ENCODE measurements at places on chromosomes 2 and 18. TPM values are rescaled to one million over a fixed set of nuclear protein-coding genes. Genes with fewer than 3 reads are reported as not detected.

GRCh38 chr2:173523497-173523896, 168.8 kb downstream of the CDCA7 start:
- DNase-seq, result no peak

ASB18 gene
- not detected for total RNA-seq

DNA sequence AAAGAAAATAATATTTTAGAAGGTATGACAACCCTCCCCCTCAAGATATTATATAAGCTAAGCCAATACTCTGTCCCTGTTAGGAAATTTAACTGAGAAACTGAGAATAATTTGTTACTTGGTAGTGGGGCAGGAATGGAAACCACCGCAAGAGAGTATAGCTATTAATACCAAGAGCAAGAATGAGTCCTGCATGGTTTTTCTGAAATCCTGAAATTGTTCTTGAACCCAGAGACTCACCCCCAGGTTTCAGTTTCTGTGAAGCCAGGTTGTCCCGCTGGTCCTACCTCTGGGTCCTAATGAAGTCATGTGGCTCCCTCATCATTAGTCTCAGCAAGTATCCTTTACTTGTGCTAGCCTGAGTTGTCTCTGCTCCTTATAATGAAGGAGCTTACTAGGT, 671.0 kb upstream of the ACVR2A start:
- DNase-seq, result no peak

- no peak for DNase-seq
Measured at GRCh38 chr2:198315791-198316630, 511.6 kb downstream of the PLCL1 start.

DTNA gene
- total RNA-seq, result 8.9 TPM

DNA sequence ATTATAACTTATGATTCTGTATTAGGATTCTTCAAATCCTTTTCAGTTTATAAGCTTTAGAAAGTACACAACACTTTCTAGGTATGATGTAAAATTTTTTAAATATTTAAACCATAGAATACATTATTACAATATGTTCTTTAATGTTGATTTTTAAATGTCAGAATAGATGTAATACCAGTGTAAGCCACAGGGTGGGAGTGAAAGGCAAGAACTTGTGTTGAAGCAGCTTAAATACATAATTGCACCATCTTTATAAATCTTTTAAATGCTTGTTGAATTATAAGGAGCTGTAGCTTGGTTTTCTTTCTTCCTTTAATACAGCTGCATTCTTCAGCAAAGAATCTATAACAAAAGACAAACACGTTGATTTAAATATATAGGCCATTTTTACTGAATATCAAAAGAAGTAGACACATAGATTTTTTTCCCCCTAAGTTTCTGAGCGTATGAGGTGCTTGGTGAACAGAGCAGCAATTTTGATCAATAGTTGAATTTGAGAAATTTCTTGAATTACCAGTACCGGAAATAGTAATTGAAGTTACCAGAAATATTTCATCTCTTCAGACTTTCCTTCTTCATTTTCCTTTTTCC, 63.0 kb downstream of the TANK start:
- no peak for DNase-seq

TEX44 gene
- not detected for total RNA-seq

GRCh38 chr18:12377556-12378197, 650 bp upstream of the AFG3L2 start:
- DNase-seq, result no peak
